ENCODE measurements at places on chromosomes 12 and 14.

- no peak for DNase-seq
Measured at GRCh38 chr12:56863789-56864188, 70.4 kb downstream of the SDR9C7 start.

GRCh38 chr12:132739600-132740312, 21.9 kb downstream of the ANKLE2 start:
- DNase-seq: no peak

DNA sequence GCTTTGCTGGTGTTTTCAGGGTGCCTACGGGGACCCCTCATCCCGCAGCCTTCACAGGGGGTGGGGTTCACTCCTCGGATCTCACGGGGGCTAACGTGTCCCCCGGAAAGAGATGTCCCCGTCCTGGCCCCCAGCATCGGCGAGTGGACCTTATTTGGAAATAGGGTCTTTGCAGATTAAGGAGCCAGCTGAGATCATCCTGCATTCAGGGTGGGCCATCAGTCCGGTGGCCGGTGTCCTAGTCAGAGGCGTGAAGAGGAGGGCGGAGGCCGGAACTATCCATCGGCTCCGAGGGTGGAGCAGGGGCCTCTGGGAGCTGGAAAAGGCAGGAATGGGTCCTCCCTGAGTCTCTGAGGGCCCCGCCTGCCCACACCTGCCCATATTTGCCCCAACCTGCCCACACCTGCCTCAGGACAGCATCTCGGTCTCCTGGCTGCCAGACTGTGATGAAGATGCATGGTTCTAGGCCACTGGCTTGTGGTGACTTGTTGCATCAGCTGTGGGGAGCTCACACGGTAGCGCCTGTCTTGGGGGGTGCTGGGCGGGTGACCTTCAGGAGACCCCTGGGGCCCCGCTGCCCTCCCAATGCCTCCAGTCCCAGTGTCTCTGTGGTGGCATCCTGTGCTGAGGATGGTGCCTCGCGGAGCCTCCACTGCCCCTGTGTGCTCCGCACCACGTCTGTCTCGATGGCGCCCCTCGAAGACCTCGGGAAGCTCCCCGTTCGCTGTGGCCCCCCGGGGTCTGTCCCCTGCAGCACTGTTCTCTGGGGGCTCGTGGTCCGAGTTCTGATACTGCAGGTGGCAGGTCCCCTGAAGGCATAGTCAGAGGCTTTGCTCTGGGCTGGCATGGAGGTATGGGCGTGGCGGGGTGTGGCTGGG, 14.7 kb downstream of the NOC4L start:
- DNase-seq: no peak

GRCh38 chr14:67269298-67270060, 28.2 kb downstream of the PALS1 start:
- no peak for DNase-seq

- DNase-seq: no peak
Measured at GRCh38 chr14:33754261-33754660, 196.6 kb downstream of the EGLN3 start.

DNA sequence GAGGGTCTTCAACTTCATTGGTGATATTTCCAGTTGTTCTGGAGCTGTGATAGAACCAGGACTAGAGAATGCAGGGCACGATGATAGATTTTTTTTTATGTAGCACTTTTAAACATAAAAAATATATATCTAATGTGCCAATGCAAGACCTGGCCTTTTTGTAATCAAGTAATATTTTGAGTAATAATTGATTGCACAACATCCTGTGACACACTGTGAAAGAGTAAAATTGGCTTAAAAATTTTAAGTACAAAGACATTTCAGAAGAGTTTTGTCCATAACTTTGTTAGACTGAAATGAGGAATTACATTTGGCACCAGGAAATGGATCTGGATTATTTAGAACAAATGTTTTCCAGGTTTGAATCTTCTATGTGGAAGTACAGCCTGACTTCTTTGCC, 22.1 kb downstream of the PRKCH start:
- no peak for DNase-seq

- DNase-seq: peak; percentile 25
Measured at GRCh38 chr14:95486875-95487668, 29.4 kb downstream of the SYNE3 start.

DNA sequence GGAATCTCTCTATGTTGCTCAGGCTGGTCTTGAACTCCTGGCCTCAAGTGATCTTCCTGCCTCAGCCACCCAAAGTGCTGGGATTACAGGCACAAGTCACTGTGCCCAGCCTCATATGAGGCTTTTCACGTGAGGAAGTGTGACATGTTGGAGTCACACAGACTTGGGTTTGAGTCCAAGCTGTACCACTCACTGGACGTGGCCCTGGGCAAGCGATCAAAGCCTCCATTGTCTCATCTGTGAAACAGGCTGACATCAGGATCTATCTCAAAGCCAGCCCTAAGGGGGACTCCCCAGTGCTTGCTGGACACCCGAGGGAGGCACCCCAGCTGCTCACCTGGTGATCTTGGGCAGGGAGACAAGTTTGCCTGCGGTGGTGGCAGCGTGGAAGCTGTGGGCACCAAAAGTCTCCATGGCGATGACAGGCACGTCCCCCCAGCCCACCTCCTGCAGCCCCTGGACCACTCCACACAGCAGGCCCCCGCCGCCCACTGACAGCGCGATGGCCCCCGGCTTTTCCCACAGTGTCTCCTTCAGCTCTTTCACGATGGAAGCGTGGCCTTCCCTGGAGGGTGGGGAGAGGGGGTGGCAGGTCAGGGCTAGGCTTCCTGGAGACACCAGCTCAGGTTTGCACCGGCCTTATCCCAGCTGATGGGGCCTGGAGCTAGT, 6.7 kb downstream of the SDS start:
- no peak for DNase-seq

GRCh38 chr12:107518868-107519267, 166.7 kb upstream of the PWP1 start:
- DNase-seq: no peak

DNA sequence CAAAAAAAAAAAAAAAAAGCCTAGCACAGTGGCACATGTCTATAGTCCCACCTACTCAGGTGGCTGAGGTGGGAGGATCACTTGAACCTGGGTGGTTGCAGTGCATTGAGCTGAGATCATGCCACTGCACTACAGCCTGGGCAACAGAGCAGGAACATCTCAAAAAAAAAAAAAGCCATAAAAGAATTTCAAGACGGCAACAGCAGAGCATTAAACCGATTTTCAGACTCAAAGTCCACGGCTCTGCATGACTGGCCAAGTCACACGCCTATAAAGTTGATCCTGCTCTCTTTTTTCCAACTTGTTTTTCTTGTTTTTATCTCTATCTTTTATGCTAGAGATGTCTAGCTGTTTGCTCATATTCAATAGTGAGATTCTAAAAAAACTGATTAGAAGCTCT, 45.3 kb downstream of the FBXO34 start:
- no peak for DNase-seq

DNA sequence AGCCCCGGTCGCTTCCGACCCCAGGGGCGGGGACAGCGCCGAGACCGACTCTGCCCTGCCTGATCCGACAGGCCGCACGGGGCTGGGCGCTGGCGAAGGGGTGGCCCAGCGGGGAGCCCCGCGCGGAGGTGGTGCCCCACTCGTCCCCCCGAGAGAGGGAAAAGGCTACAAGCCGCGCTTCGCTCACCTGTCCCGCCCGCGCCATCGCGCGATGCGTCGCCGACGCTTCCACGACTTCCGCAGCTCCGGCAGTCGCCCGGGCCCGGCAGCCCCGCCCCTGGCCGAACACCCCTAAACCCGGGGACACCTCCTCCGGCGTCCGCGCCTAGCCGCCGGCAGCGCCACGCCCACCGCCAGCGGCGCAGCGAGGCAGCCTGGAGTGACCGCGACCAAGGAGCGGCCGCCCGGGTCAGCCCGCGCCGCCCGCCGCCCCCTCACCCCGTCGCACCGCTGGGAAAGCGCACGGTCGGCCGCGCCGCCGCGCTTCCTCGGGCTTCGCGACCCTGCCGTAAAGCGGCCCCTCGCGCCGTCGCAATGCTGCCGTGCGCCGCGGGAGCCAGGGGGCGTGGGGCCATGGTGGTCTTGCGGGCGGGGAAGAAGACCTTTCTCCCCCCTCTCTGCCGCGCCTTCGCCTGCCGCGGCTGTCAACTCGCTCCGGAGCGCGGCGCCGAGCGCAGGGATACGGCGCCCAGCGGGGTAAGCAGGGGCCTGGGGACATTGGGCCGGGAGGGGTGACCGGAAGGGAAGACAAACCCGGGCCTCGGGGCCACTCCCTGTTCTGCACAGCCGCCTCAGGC, at the start of the genes BAG5 and COA8:
TSS of gene BAG5 (minus strand) at position 229 of the 797 bp plus-strand sequence. CDS start 1,493 bp downstream, outside the sequence.
TSS of gene COA8 (plus strand) at position 532 of the 797 bp plus-strand sequence. CDS start at position 574, 42 bp downstream.
- DNase-seq: peak; percentile 85

DNA sequence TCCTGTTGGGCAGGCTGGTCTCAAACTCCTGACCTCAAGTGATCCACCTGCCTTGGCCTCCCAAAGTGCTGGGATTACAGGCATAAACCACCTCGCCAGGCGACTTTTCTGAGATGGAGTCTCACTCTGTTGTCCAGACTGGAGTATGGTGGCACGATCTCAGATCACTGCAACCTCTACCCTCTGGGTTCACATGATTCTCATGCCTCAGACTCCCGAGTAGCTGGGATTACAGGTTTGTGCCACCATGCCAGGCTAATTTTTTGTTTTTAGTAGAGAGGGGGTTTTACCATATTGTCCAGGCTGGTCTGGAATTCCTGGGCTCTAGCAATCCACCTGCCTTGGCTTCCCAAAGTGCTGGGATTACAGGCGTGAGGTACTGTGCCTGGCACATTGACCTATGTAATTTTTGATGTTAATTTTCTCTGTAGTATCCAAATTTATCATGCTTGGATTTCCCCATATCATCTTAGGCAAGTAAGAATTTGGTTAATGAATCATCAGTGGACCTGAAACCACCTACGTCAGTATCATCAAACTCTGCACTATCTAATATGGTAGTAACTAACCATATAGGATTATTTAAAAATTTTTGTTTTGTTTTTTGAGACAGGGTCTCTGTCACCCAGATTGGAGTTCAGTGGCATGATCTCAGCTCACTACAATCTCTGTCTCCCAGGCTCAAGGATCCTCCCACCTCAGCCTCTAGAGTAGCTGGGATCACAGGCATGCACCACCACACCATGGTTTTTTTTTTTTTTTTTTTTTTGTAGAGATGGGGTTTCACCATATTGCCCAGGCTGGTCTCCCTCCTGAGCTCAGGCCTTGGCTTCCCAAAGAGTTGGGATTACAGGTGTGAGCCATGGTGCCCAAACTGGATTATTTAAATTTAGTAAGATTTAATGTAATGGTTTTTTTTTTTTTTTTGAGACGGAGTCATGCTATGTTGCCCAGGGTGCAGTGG, 11.9 kb upstream of the ATP5F1B start:
- DNase-seq: no peak

DNA sequence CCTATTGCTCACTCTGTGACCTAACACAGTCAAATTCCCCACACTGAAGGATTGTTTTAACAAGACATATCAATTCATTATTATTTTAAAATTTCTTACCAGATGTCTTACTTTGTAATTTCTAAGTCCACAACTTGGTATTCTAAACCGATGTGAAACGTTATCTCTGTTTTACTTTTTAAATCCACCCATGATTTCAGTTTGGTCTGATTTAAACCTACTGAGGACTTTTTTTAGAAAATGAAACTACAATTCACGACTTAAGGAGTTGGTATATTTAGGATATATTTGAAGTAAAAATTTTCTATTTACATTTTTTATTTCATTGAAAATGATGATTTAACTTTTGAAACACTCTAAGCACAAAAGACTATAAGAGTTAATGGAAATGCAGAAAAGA, 35.1 kb upstream of the GRIP1 start:
- DNase-seq: no peak

- DNase-seq: no peak
Measured at GRCh38 chr12:68428724-68429501, 96.8 kb upstream of the MDM1 start.

DNA sequence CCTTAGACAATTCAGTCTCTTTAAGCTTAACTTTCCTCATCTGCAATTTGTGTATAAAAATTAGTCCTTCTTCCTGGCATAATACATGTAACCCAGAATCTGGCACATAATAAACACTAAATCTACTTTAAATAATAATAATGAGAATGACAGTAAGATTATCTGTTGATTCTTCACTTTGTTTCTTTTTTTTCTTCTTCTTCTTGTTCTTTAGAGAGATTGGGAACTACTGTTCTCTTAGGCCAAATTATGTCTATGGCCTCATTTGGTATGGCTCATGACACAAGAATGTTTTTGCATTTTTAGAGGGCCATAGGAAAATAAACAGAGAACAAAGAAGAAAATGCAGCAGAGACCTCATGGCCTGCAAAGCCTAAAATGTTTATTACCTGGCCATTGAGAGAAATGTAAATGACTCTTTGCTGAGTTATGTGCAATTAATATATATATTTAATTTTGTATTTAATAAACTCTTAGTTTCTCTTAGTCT, 275.8 kb downstream of the SLC6A15 start:
- no peak for DNase-seq

- DNase-seq: no peak
Measured at GRCh38 chr12:111600205-111600642, 1.1 kb upstream of the ATXN2 start.

- DNase-seq: no peak
Measured at GRCh38 chr14:50953502-50953901, 9.2 kb upstream of the PYGL start.

- no peak for DNase-seq
Measured at GRCh38 chr14:106277503-106277902, 751.1 kb downstream of the TMEM121 start.

- no peak for DNase-seq
Measured at GRCh38 chr12:127126260-127126628, 1140.7 kb upstream of the TMEM132C start.

GRCh38 chr12:24904871-24905270, 44.0 kb downstream of the BCAT1 start:
- DNase-seq: no peak

- no peak for DNase-seq
Measured at GRCh38 chr12:31508436-31509150, 82.3 kb downstream of the DENND5B start.

DNA sequence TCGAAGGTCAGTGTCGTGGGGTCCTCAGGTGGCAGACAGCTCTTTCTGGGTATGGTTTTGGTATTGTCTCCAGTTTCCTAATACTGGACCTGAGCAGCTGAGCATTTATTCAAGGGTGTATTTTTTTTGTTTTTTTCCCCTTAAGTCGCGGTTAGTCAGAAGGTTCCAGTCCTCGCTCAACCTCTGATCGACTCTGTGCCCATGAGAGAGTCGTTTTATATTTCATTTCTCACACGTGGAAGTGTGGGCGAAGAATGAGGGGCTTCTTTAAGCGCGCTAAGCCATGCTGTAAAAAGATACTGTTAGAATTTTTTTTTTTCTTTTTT, 499 bp downstream of the MIPOL1 start:
- no peak for DNase-seq

GRCh38 chr14:90606434-90606833, 209.6 kb downstream of the CALM1 start:
- no peak for DNase-seq

Data from NCI-H510A (cell line).